Neural progenitor cell (in vitro differentiated cells): ENCODE measurements at places on chromosomes 3 and 15. TPM values are rescaled to one million over a fixed set of nuclear protein-coding genes. Genes with fewer than 3 reads are reported as not detected.

KIF7 gene
- 4.3 and 15.7 TPM in 2 replicates for total RNA-seq

EPHA3 gene
- total RNA-seq, result 0.34 and 0.36 TPM in 2 replicates

SLC4A7 gene
- 82.1 and 114 TPM in 2 replicates for total RNA-seq

DNA sequence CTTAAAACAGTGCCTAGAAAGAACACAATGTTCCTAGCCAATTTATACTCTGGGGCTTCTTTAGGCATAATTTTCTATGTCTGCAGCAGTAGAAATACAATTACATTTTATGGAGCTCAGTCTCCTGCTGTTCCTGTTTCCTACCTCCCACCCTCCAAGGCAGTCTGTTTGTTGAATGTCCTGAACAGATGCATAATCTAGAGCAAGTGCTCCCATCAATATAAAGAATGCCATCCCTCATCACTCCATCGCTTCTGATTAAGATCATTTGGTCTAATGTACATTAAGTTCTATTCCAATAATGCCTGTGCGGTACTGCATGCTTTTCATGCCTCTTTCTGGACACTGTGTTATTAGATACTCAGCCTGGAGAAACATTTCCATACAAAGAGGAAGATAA lies 869.8 kb upstream of the CFAP20DC start:
- no peak for DNase-seq

DNA sequence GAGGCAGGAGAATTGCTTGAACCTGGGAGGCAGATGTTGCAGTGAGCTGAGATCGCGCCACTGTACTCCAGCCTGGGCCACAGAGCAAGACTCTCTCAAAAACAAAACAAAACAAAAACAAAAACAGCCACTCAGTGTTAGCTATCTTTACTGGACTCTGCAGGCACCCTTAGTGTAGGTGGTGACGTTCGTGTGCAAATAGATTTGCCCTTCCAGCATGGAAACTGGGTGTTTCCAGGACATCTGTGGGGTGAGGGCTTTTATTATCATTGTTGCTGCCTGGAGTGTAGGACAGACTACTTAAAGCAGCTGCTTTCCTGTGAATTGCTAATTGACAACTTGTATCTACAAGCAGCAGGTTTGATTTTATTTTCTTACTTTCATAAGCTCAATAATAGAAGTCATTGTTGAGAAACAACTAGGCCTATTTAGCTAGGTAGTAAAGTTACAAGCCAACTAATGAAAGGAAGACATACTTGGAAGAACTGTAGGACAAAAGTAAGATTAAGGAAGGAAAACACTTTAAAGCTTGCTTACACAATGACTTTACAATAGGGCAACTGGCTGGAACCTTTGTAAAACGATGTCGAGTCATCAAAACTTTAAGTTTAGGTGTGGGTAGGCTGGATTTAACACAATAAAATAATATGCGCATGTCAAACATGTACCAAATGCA lies 25.4 kb upstream of the SPPL2A start:
- peak; percentile 10 for DNase-seq

CPLX3 gene
- total RNA-seq, result not detected in 2 replicates

- no peak for DNase-seq
These were observed 35.0 kb downstream of the LPP start for GRCh38 chr3:188188911-188189310.

- DNase-seq, result no peak
These were observed 182.5 kb downstream of the SLCO3A1 start for GRCh38 chr15:92035961-92036360.

GRCh38 chr3:25744470-25744869 lies 38.8 kb downstream of the NGLY1 start:
- DNase-seq, result no peak

- DNase-seq, result peak; percentile 53
These were observed 431.0 kb upstream of the ATP10A start for GRCh38 chr15:26294059-26294689.

RHOV gene
- total RNA-seq, result 1.2 TPM in 1 of 2 replicates, not detected in the other

GRCh38 chr3:172334671-172335207 lies 113.5 kb downstream of the GHSR start:
- no peak for DNase-seq

- DNase-seq, result peak; percentile 79
These were observed 627 bp downstream of the NT5DC2 start for GRCh38 chr3:52532838-52533622.

GRCh38 chr3:100630664-100631063 lies 21.3 kb downstream of the ADGRG7 start:
- no peak for DNase-seq

GRCh38 chr15:47741907-47742306 lies 24.6 kb downstream of the SEMA6D start:
- DNase-seq, result no peak

GRCh38 chr3:187400756-187401155 lies 32.6 kb downstream of the RTP4 start:
- no peak for DNase-seq
